ENCODE measurements at places on chromosomes 6 and 20.
A peak's percentile ranks its signal among the peaks of the same experiment; 100 is the strongest.

DNA sequence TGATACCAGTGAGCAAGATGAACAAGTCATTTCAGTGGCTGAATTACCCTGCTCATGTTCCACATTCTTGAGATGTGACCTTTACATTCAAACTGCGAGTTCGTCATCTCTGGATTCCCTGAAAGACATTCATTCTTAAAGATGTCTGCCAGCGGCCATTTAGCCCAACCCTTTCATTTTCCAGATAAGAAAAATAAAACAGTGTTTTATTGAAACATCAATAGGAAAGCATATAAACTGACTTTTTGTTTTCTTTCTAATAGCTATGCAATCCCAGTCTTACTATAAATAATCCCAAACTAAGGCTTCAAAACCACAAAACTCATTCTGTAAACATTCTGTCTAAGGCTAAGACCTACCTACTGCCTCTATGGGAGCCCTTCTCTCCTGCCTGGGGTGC is 134.0 kb downstream of the SAMD5 start:
- no peak for DNase-seq

DNA sequence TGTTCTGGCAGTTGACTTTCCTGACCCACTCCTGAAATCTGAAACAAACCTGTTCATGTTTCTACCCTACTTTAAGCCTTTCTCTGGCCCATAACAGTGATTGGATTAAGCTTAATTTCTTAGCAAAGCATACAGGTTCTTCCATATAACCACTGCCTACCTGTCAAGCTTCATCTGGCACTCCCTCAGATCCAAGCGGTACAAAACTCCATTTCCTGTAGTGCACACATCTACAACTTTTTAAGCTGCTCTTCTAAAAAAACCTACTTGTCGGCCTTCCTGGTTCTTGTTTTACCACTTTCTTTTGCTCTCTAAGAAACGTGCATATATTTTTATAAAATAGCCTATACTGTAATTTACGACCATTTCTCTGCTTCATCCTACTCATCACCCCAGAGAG is 916 bp upstream of the PPP1R11 start:
- no peak for DNase-seq

- no peak for DNase-seq
Observed at GRCh38 chr20:23586735-23587525, 18.6 kb upstream of the CST9L start.

DNA sequence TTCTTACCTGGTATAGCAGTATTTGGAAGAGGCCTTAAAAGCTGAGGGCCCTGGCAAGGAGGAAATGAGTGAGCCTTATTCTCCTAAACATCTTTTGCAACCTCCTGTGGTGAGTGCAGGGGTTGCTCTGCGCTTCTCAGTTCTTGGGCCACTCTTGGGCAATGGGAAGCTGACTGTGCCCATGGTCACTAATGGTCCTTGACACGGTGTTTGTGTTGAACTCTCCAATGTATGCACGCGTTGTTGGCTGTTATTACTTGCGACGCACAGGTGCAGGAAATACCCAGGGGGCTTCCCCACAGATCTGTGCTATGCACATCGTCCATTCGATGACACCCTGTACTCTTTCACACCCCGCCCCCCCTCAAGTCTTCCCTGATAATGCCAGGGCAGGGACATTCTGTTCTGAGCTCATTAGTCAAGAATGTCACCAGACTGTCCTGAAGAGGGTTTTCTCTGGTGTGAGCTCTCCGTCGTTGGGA is 79.7 kb downstream of the EDN1 start:
- peak; percentile 61 for DNase-seq

GRCh38 chr6:41578217-41579087 is 32.3 kb downstream of the FOXP4 start:
- no peak for DNase-seq

GRCh38 chr6:79353226-79353625 is 118.7 kb upstream of the HMGN3 start:
- DNase-seq = no peak

- DNase-seq = no peak
Observed at GRCh38 chr6:154093231-154094044, 54.4 kb downstream of the OPRM1 start.

GRCh38 chr20:40961686-40962640 is 66.7 kb upstream of the TOP1 start:
- no peak for DNase-seq

- DNase-seq = no peak
Observed at GRCh38 chr20:17786221-17786718, 86.5 kb downstream of the BANF2 start.

DNA sequence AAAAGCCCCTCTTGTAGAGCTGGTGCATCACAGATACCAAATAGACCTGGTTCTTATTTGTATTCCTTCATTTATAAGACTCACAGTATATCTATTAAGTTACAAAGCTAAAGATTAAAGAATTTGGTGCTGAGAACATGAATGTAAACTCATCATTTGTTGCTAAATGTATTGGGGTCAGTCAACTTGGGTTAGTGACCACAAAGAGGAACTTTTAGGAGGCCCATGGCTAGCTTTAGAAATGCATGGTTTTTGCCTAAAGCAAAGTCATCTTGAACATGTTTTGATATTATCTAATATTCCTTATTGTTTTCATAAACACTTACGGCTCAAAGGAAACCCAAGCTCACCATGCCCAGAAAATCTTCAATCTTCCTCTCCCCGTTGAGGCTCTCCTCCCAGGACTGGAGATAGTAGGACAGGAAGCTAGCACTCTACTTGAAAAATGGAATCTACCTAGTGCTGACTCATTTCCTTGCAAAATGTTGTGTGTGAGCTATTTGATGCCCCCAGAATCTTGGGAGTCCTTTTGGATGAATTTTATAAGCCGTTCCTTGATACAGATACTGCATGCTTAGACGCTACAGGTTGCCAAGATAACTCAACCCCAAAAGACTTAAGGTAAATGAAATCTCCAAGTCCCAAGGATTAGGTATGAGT is 121.4 kb downstream of the BMP2 start:
- DNase-seq = no peak

DNA sequence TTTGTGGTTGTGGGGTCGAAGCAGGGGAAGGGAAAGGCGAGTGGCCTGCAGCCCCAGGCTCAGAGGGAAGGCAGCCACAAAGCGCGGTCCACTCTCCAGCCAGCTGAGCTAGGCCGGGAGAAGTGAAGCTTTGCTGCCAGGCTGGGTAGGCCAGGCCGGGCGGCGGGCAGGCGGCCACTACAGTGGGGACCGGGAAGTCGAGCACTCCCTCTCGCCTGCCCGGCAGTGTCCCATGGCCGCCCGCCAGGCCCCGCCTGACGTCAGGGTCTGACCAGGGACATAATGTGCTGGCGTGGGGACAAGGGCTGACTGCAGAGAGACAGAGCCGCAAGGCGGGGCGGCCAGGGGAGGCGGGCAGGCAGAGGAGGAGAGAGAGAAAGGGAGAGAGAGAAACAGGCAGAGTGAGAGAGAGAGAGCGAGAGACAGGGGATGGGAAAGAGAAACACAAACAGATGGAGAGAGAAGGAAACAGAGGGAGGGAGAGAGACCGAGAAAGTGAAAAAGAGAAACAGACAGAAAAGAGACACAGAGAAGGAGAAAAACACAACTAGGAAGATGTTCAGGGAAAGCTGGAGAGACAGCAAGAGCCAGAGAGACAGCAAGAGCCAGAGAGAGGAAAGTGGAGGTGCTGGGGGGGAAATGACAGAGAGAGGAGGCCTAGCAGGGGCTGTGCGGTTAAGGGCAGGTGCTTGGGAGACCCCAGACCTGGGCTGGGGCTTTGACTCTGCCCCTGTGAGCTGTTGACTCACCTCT is 94.5 kb upstream of the PTPN1 start:
- DNase-seq = no peak

DNA sequence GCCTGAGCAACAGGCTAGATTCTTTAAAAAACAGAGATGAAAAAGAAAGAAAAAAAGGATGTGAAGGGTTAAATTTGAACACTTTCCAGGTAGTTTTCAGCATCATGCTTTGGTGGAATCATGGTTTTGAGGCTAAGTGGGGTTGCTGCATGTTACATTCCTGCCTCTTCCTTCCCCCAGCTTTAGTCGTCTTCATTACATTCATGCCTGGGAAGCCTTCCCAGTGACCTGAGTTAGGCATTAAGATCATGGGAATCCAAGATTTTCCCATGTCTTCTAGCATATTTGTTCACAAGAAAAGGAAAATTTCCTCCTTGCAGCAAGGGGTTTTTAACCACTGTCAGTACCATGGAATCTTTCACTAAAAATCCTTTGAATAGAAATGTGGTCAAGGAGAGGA is 12.0 kb downstream of the TPX2 start:
- DNase-seq = no peak

GRCh38 chr6:101444717-101445116 is 51.2 kb downstream of the GRIK2 start:
- no peak for DNase-seq

GRCh38 chr6:80245043-80245442 is 138.6 kb downstream of the BCKDHB start:
- no peak for DNase-seq

DNA sequence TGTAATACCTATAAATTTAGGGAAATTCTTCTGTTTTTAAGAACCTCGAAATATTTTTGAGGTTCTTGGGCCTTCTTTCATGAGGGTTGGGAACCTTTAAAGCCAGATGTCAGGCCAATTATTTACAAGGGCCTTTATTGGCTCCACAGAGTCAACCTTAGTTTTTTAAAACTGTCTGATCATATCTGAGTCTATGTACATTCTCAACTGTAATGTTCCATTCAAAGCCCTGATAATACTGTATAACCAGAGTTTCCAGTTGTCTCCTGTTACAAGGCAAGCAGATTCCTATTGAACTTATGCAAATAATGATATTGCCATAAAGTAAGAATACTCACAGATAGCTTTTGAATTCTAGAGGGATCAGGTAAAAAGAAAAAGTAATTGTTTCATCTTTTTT is 545.5 kb downstream of the EPM2A start:
- DNase-seq = no peak

- DNase-seq = no peak
Observed at GRCh38 chr20:23066772-23067171, 17.3 kb upstream of the THBD start.

DNA sequence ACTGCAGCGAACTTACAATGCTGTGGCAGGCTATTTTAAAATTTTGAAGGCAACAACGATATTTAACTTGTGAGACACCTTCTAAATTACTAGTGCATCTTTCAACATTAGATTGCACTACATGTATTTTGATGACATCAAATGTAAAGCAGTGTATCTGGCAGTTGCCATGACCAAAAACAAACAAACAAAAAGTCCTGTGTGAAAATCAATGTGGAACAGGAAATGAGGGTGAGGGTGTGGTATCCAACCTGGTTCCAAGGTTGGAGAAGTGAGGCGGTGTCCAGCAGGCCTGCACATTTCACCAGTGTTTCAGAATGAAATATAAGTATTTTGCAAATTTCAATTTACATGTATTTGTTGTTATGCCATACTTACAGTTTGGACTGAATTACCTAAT is 112.0 kb downstream of the LAMP5 start:
- DNase-seq = no peak
